ENCODE measurements at places on chromosomes 1 and 21. TPM values are rescaled to one million over a fixed set of nuclear protein-coding genes. Genes with fewer than 3 reads are reported as not detected.

GRCh38 chr1:164141797-164142196 is 417.2 kb upstream of the PBX1 start:
- DNase-seq: no peak

DNA sequence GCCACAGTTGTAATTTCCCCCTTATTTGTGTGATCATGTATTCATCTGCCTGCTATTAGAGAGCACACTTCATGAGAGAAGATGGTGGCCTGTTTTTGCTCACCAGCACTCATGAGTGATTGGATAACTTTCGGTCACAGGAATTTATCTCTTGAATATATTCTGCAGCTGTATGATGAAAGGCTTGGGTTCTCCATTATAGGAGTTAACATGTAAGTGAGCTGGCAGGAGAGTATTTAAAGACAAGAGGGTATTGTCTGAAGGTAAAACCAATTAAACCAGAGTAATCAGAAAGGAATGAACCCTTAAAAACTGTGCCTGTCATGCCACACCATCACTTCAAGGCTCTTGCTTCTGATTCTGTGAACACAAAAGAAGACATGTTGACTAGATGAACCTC is 574.9 kb upstream of the CAMK1G start:
- DNase-seq: no peak

DNA sequence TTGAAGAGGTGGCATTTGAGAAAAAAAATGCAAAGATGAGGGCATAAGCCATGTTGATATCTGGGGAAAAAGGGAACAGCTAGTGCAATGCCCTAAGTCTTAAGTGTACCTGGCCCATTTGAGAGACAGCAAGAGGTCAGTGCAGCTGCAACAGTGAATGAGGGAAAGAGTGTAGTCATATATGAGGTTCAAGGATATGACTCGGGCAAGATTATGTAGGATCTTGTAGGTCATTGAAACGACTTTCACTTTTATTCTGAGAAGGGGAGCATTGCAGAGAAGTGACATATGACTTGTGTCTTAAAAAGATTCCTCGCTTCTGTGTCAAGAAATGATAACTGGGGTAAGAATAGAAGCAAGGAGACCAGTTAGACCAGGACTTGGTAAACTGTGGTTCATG is 31.0 kb downstream of the NTMT2 start:
- DNase-seq: no peak

The NKAIN1 gene
- 0.18 TPM for total RNA-seq
